CD4-positive, CD25-positive, alpha-beta regulatory T cell (primary cell): ENCODE measurements at places on chromosomes 7 and 10. TPM values are rescaled to one million over a fixed set of nuclear protein-coding genes. Genes with fewer than 3 reads are reported as not detected.

GRCh38 chr7:98252425-98253054 is 508 bp upstream of the TECPR1 start:
- peaks cover 56% of the 10 kb centered on the region for H3K4me1 ChIP-seq
- H3K4me3 ChIP-seq, result peak overlapping the region; percentile 86
- DNase-seq, result no peak
- H3K27ac ChIP-seq, result peak overlapping the region; percentile 92
- no peaks in the 10 kb centered on the region for H3K27me3 ChIP-seq

- no peak overlapping the region for H3K27ac ChIP-seq
- H3K27me3 ChIP-seq, result no peaks in the 10 kb centered on the region
- no peaks in the 10 kb centered on the region for H3K36me3 ChIP-seq
- no peak overlapping the region for H3K4me3 ChIP-seq
Measured at GRCh38 chr7:92670204-92670851, 80.1 kb upstream of the FAM133B start.

- DNase-seq, result no peak
- H3K36me3 ChIP-seq, result no peaks in the 10 kb centered on the region
- no peaks in the 10 kb centered on the region for H3K27me3 ChIP-seq
- no peaks in the 10 kb centered on the region for H3K4me1 ChIP-seq
- H3K27ac ChIP-seq, result no peak overlapping the region
Measured at GRCh38 chr10:29712108-29712507, 77.3 kb upstream of the SVIL start.

DNA sequence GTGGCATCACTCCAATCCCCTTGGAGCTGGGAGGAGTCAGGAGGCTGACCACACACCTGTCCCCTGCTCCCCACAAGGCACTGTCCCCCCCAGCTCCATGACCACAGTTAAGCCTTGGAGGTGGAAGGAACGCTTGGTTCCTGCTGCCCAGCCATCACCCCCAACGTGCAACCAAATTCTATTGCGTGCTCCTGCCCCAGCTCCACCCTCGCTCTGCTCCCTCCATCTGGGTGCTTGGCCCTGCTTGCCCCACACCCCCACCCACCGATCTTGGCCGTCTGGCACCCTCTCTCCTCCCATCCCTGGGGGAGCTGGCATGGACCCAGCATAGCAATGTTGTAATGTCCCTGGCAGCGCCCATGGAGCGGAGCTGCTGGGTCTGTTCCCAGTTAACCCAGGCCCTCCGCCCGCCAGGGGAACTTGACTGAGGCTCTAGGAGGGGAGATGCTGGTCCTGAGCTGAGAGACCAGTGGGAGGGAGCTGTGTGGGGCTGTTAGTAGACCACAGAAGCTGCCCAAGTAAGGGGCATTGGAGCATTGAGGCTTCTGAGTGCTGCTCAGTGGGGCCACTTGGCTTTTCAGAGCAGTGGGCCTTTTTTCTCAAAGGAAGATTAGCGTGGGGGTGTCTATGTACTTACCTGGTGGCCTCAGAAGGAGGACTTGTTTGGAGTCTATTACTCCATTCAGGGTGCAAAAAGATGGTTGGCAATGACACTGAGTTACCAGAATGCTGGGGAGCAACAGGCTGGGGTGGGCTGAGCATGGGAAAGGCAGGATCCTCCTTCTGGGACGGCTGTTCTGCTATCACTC is 1.1 kb downstream of the EPHB6 start:
- no peaks in the 10 kb centered on the region for H3K36me3 ChIP-seq
- no peaks in the 10 kb centered on the region for H3K27me3 ChIP-seq
- no peak overlapping the region for H3K27ac ChIP-seq
- DNase-seq, result no peak

GRCh38 chr7:13724191-13724976 is 265.1 kb downstream of the ETV1 start:
- H3K27ac ChIP-seq, result no peak overlapping the region
- no peak for DNase-seq
- no peaks in the 10 kb centered on the region for H3K36me3 ChIP-seq
- H3K4me3 ChIP-seq, result no peak overlapping the region

GRCh38 chr7:53740971-53741370 is 705.5 kb downstream of the POM121L12 start:
- H3K4me1 ChIP-seq, result no peaks in the 10 kb centered on the region
- H3K27ac ChIP-seq, result no peak overlapping the region
- H3K27me3 ChIP-seq, result no peaks in the 10 kb centered on the region
- no peak for DNase-seq

DNA sequence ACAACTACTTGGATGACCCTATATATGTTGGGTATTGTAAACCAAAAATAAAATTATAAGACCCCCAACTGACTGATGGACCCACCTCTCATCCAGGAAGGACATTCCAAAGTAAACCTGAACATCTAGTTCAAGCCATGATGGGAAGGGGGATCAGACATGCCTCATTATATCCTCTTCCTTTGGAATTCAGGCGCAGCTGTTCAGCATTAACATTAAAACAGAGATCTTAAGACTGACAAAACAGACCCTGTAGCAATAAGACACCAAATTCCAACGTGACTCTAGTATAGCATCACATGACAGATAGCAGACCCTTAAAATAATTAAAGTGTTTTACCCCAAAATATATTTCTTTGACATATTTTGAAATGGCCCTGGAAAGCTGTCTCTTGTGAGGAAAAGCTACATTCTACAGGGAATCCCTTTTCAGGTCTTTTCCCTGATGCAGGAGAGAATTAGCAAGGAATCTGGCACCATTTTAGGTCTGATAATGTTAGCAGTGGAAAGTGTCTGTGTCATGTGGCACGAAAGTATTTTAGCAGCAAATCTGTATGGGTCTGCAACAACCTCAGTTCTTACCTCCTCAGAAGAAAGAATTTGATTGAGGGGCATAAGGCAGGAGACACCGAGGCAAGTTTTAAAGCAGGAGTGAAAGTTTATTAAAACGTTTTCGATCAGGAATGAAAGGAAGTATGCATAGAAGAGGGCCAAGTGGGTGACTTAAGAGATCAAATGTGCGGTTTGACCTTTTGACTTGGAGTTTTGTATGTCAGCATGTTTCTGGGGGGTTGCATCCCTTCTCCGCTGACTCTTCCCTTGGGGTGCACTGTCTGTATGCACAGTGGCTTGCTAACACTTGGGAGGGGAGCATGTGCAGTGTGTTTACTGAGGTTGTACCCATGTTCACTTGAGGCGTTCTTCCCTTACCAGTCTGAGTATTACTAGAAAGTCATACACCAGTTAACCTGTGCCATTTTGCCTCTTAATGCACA is 236.6 kb upstream of the PPP1R3A start:
- no peaks in the 10 kb centered on the region for H3K36me3 ChIP-seq
- DNase-seq, result no peak

DNA sequence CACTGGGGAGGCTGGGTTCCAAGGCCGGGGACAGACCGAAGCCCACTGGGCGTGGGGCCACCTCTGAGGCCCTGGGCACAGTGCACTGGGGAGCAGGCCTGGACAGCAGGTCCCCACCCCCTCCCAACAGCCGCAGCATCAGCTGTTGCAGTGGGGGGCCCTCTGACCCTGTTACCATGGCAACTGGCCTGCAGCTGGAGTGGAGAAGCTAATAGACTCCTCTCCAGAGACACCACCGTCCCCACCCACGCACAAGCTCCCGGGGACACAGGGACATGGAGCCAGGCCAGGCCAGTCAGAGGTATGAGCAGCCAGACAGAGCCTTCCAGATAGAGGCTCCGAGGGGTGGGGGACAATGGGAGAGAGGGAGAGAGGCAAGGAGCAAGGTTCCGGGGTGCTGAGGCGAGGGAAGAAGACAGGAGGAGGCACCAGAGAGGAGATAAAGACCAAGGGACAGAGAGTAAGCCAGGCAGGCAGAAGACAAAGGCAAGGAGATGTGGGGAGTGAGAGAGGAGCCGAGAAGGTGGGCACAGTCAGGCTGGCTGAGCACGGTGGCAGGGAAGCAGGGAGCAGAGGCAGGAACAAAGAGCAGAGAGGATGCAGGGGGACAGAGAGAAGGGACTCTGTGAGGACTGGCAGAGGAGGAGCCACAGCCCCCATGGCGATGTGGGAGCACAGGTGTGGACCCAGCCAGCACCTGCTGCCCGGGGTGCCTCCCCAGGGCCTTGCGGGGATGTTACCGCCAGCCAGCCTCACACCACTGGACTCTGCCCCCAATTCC is 6.7 kb downstream of the KCNH2 start:
- peaks cover 31% of the 10 kb centered on the region for H3K4me1 ChIP-seq
- H3K27ac ChIP-seq, result no peak overlapping the region
- H3K4me3 ChIP-seq, result no peak overlapping the region
- no peaks in the 10 kb centered on the region for H3K36me3 ChIP-seq

GRCh38 chr7:111734954-111735660 is 172.8 kb upstream of the IMMP2L start:
- H3K4me1 ChIP-seq, result no peaks in the 10 kb centered on the region
- DNase-seq, result no peak
- H3K4me3 ChIP-seq, result no peak overlapping the region
- H3K36me3 ChIP-seq, result no peaks in the 10 kb centered on the region
- no peaks in the 10 kb centered on the region for H3K27me3 ChIP-seq

GRCh38 chr10:131496351-131497052 is 185.0 kb upstream of the TCERG1L start:
- DNase-seq, result no peak
- H3K36me3 ChIP-seq, result no peaks in the 10 kb centered on the region
- H3K4me1 ChIP-seq, result no peaks in the 10 kb centered on the region

GRCh38 chr7:99876491-99876890 is 342 bp downstream of the OR2AE1 start:
- no peaks in the 10 kb centered on the region for H3K36me3 ChIP-seq
- no peak overlapping the region for H3K27ac ChIP-seq
- H3K27me3 ChIP-seq, result no peaks in the 10 kb centered on the region
- H3K4me1 ChIP-seq, result no peaks in the 10 kb centered on the region
- DNase-seq, result no peak

DNA sequence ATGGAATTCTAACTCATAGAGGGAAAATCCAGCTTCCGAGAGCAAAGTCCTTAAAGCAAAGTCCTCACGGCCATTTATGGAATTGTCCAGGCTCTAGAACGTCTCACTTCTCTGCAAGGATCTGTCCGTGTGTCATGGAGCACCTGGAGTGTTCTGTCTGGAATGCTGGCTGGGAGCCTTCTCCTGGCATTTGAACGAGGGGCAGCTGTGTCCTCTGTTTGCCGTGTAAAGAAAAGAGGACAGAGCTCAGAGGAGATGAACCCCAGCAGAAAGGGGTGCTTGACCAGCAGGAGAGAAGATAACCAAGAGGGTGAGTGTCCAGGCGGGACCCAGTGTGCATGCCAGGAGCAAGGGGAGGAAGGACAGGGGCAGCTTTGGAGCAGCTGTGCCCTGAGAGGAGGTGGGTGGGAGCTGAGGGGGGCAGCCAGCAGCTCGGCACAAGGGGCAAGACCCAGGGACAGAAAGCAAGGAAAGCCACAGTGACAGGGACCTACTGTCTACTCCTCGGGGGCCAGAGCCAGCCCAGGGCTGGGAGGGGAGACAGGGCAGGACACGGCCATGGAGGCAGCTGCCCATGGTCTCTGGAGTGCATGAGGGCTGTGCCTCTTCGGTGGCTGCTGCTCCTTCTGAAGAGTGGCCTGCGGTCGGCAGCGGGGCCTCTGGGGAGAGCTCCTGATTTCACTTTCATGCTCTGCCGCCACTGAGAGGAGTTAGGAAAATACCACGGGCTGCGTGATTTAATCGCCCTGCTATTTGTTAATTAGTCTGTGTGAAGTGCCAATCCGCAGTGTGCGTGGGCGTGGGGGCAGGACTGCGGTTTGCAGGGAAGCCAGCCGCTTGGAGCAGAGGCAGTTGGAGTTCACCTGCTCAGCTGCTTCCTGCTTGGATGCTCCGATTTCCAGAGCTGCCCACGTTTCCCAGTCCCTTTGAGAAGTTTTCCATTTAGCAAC is 149.3 kb upstream of the SHH start:
- H3K4me3 ChIP-seq, result no peak overlapping the region
- H3K27ac ChIP-seq, result no peak overlapping the region
- no peaks in the 10 kb centered on the region for H3K27me3 ChIP-seq
- DNase-seq, result no peak
- H3K4me1 ChIP-seq, result no peaks in the 10 kb centered on the region
- no peaks in the 10 kb centered on the region for H3K36me3 ChIP-seq

DNA sequence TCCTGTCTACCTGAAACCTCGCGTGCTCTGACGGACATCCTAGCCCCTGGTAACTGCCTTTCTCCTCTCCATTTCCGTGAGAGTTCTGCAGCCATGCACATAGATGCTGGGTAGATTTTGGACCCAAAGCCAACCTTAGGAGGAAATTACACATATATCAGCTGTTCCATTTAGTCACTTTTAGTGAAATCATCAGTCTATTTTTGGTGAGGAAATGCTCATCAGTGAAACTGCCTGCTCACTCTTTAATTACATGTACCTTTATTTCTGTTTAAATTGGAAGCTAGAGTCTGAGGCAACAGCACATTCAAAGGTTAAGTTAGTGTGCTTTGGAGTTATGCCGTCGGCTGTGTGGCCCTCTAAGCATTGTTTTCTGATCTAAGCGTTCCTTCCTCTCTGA is 231.3 kb downstream of the WDR37 start:
- no peak overlapping the region for H3K4me3 ChIP-seq
- H3K4me1 ChIP-seq, result no peaks in the 10 kb centered on the region
- H3K36me3 ChIP-seq, result no peaks in the 10 kb centered on the region
- no peak for DNase-seq

- no peak for DNase-seq
- H3K4me3 ChIP-seq, result peak overlapping the region; percentile 99
- H3K4me1 ChIP-seq, result peaks cover 32% of the 10 kb centered on the region
- no peaks in the 10 kb centered on the region for H3K27me3 ChIP-seq
- H3K36me3 ChIP-seq, result peaks cover 16% of the 10 kb centered on the region
Measured at GRCh38 chr10:112447620-112447928, 559 bp downstream of the VTI1A start.

DNA sequence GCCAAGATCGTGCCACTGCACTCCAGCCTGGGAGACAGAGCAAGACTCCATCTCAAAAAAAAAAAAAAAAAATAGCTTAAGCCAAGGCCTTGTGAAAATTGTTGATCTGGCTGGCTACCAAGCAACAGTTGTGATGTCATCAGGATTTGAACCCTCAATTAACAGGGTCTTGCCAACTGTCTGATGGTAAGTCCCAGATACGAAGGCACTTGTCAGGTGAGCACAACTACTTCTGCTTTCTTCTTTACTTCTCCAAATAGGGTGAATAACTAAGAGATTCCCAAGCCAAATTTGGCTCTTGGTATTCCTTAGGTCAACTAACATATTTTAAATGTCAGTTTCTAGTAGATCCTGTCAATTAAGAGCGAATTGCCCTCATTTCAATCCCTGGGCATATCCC is 47.4 kb downstream of the ANKRD61 start:
- no peak for DNase-seq
- peaks cover 9% of the 10 kb centered on the region for H3K4me1 ChIP-seq
- no peak overlapping the region for H3K27ac ChIP-seq
- no peak overlapping the region for H3K4me3 ChIP-seq

GRCh38 chr10:102302611-102303010 is 57.3 kb downstream of the GBF1 start:
- peaks cover 3% of the 10 kb centered on the region for H3K4me1 ChIP-seq
- DNase-seq, result no peak
- no peaks in the 10 kb centered on the region for H3K27me3 ChIP-seq
- no peak overlapping the region for H3K27ac ChIP-seq
- no peak overlapping the region for H3K4me3 ChIP-seq

LRWD1 gene
- 12.9 TPM for total RNA-seq

GIMAP8 gene
- 8.0 TPM for total RNA-seq

TDRD1 gene
- not detected for total RNA-seq

NACAD gene
- 0.07 TPM for total RNA-seq

SFRP5 gene
- not detected for total RNA-seq

ATOH7 gene
- total RNA-seq, result not detected

HTRA1 gene
- not detected for total RNA-seq

MUC3A gene
- total RNA-seq, result not detected

TRIM50 gene
- total RNA-seq, result not detected

SPRN gene
- total RNA-seq, result not detected
